ENCODE measurements at places on chromosomes 7 and 10.
A peak's percentile ranks its signal among the peaks of the same experiment; 100 is the strongest.

DNA sequence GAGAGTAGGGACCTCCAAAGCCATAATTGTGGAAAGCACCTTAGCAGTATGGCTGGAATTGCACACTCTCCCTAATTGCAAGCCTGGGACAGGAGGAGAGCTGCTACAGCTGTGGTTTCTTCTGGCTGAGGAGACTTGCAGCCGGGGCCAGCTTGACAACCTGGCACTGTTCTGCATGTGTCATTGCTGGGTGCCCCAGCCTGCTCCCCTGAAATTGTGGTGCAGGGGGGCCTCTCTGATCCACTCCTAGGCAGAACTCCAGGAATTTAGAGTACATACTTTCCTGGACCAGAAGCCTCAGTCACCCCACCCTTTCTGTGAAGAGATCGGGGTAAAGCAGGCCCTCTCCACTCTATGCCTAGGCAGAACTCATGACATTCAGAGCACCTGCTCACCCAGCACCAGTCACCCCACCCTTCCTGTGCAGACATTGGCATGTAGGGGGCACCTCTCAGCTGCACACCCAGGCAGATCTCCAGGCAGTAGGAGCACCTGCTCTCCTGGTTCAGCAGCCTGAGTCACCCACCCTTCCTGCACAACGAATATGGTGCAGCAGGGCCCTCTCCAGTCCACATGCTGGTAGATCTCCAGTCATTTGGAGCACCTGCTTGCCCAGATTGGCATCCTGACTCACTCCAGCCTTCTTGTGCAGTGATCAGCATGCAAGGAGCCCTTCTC, 34.4 kb upstream of the DYNC1I1 start:
- DNase-seq = no peak

GRCh38 chr7:88042157-88042556, 108.1 kb downstream of the ADAM22 start:
- no peak for DNase-seq

GRCh38 chr7:41399171-41399570, 303.7 kb downstream of the INHBA start:
- no peak for DNase-seq

GRCh38 chr7:135685306-135686084, 23.2 kb downstream of the STMP1 start:
- no peak for DNase-seq

DNA sequence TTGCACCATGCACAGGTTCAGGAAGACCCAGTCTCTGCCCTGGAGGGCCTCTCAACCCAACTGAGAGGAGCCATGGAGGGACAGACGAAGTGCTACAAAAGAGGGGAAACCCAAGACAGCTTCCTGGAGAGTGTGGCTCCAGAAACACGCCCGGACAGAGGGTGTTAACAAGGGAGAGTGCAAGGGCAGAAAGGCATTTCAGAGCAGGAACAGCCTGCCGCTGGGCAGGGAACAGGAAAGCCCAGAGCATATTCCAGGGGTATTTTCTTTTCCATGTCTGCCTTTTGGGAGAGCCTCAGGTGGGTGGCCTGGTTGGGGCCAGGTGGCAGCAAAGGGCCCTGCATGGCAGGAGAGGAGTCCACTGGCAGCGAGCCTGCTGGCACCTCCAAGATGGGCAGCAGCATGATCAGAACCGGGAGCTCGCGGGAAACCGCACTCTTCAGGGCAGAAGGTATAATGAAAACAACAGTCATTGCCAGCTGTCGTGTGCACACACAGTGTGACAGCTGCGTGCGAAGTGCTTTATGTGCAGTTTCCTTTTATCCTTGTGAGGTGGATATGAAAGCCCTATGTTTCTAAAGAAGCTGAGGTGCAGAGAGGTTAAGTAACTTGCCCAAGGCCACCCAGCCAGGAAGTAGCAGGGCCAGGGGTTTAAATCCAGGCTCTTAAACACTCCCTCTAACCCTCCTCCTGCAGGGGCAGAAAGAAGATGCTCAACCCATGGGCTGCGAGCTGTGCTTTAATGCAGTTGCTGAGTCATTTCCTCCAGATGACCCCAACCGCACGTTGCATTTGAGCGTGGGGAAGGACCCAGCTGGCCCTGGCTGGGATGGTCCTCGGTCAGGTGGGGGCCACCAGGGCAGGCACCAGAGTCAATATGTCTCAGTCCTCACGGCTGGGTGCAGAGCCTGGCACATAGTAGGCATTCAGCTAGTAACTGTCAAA, 128.6 kb downstream of the OAT start:
- no peak for DNase-seq

DNA sequence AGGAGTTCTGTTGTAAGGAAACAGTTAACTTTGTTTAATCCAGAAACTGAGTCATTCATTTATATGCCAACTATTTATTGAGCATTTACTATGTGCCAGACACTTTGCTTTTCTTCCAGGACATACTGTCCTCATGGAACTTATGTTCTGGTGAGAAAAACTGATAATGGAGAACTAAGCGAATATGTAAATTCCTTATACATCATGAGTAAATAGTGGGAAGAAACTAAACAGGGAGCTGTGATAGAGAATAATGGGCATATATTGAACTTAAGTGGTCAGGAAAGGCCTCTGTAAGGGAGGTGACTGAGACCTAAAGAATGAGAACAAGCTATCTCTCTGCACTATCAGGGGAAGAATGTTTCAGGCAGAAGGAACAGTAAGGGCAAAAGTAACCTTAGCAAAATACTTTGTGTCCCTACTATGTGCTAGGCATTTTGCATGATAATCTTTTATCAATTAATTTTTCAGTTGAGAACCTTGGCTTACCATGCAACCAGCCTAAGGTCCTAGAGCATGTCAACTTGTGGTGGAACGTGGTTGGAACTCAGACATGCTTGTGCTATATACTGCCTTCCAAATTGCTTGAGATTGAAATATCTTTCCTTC, 45.4 kb downstream of the ST7 start:
- no peak for DNase-seq

GRCh38 chr10:43706166-43706565, 57.5 kb upstream of the ZNF32 start:
- no peak for DNase-seq

DNA sequence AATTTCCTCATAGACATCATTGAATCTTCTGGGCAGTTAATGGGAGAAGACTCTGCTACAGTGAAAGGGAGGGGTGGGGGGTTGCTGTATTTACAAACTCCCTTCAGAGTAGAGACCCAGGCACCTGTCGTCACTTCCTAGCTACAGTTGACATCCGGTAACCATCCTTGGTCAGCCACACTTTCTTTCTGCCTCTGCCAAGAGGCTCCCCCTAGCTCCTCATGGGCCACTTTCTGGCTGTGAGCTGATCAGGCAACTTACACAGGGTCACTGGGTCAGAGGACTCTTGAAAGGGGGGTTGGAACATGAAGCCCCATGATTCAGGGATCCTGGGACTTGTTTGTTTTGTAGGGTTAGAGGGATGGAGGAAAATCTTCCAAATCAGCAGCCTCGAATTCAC, 1.2 kb downstream of the TECPR1 start:
- no peak for DNase-seq

- no peak for DNase-seq
Observed at GRCh38 chr7:150357270-150357669, 11.4 kb upstream of the REPIN1 start.

DNA sequence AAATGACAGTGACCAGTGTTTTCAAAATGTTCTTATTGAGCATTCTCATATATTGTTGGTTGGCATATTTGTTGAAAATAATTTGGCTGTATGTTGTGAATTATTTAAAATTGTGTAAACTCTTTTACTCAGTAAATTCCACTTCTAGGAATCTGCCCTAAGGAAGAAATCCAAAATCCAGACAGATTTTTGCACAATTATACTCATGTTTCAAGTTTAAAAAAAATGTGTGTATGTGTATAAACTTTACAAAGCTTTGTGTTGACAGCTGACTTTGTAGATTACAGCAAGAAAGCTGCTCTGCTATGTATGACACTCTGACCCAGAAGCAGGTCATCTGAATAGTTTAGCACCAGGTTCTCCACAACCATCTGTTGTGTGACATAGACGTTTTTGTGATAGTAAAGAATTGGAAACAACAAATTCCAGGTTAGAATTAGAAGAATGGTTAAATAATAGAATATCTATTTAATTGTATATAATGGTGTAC, 21.6 kb downstream of the KIFBP start:
- no peak for DNase-seq

DNA sequence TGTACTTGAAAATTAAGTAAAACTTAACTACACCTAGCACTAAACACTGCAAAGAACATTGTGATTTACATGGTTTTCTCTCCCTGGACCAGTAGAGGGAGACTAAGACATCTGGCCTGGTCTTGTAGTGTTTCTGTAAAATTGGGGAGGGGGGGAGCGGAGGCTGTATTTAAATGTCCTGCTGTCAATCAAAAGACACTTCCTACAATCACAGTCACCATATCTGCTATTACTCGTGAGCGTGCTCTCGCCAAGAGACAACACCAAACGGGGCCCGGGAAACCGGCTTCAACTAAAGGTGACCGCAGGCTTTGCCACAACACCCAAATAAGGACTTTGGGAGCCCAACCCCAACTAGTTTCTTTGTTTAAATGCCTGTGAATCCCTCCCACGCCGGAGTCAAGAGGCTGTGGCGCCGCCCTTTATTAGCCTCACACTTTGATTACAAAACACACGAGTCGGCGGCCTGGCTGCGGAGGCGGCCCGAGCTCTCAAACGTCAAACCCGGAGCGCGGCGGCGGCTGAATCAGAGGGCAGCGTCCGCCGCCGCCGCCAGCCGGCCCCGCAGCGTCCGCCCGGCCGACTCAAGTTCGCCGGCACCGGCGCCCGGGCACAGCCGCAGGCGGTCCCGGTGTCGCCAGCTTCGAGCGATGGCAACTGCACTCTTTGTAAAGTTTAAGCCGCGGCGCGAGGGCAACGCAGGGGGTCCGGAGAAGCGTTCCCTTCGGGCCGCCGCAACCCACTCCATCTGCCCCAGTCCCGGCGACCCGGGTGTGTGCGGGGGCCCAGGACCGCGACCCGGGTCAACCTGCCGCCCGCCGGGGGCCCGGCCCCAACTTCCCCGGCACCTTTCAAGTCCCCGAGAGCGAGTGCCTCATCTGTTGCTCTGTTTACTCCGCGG, 1.3 kb downstream of the KDM7A start:
- DNase-seq = peak; percentile 75

DNA sequence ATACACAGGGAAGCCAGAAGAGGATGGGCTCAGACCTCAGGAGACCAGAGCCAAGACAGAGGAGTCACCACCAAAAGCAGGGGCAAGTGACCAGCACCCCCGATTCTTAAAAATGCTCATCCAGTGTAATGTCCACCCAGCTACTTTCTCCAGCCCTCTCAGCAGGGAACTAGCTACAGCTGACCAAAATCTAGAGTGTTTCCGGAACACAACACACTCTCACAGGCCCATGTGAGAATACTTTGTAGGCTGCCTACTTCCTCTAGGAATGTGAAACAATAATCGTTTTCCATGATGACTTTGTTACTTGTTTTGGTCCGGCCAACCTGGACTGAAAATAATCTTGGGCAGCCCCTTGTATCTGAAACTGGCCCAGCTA, 14.5 kb downstream of the PSAP start:
- no peak for DNase-seq

DNA sequence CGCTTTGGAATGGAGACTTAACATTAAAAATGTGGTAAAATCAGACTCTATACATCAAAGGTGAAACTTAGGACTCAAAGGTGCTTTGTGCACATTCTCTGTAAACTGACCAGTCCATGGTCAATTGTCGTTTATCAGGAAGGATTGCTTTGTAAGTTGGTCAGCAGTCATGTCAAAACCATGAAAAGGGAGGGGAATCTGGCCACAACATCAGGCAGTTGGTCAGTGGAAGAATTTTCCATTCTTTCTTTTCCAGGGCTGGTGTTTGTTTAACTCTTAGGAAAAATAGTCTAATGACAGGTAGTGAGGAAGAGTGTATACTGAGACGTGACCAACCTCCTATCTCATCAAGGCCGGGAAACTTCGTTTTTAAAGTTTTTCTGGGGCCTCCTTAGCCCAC, 226.5 kb downstream of the ADK start:
- DNase-seq = no peak

GRCh38 chr10:129258283-129258923, 208.6 kb upstream of the MGMT start:
- no peak for DNase-seq

DNA sequence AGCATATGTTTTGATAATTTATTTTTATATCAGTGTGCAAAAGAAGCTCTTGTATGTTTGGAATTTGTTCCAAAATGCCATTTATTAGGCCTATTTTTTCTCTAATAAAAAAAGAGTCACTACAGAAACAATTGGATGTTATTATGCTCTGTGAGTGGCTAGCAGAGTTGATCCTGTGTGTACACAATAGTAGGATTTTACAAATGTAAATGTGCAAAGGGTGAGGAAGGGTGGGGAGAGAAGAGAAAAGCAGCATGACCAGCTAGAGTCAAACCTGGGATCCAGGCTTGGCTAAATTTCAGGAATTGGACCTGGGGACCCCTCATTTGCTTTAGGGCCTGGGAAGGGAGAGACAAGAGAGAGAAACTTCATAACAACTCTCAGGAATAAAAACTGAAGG, 32.5 kb downstream of the SEMA3A start:
- DNase-seq = no peak

- DNase-seq = peak; percentile 83
Observed at GRCh38 chr7:32204361-32205018, 134.3 kb upstream of the PDE1C start.

DNA sequence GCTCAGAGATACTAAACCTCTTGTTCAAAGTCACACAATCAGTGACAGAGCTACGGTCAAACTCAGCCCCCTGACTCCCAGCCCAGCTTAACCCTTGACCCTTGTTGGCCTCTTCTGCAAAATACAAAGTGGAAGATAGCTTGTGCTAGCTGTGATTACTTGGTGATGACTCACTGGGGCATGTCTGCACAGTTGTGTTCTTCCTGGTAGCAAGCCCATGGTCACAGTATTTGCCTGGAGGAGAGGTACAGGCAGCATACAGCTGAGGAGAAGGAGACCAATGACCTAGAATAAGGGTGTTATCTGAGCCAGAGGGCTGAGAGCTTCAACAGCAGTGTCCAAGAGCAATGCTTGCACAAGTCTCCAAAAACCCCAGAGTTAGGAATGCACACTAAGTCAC, 5.7 kb upstream of the HSPA12A start:
- no peak for DNase-seq

GRCh38 chr7:36040679-36041078, 112.4 kb upstream of the EEPD1 start:
- no peak for DNase-seq

DNA sequence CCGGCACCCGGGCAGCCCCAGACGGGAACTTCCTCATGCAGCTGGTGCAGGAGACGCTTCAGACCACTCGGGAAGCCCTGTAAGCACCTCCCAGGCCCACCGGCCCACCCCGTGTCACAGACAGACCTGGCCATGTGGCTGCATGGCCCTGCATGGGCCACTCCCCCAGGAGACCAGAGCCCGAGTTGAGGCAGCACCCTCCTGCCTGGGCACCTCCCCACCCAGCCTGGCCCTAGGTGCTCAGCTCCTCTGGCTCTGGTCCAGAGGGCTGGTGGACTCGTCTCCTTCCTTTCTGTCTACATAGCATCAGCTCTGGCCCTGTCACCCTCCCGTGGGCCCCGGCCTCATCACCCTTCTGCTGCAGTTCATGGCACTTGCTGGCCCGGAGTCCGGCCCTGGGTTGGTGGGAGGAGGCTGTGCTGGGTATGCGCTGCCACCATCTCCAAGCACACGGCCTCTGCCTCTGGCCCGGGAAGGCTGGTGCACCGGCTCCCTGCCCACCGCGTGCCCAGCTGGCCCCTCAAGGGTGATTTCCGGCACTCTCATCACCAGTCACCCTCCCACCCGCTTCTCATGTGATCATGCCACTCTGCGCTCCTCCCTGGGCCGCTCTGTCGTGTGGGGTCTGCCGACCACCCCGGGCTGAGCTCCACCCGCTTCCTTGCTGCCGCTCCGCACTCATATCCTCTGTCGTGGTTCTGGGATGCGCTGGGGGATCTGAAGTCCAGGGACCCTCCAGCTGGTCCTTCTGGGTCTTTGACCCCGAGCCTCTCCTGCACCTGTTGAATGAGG, 53.1 kb upstream of the DPYSL4 start:
- DNase-seq = no peak
